Stimulated activated CD4-positive, alpha-beta T cell treated with anti-CD3 and anti-CD28 coated beads, TNF-alpha, amount 100 ng/mL, for 48 hours (primary cell): ENCODE measurements at places on chromosomes 12 and 14.

- no peak for DNase-seq
Observed at GRCh38 chr14:61476754-61477410, 155.5 kb downstream of the PRKCH start.

DNA sequence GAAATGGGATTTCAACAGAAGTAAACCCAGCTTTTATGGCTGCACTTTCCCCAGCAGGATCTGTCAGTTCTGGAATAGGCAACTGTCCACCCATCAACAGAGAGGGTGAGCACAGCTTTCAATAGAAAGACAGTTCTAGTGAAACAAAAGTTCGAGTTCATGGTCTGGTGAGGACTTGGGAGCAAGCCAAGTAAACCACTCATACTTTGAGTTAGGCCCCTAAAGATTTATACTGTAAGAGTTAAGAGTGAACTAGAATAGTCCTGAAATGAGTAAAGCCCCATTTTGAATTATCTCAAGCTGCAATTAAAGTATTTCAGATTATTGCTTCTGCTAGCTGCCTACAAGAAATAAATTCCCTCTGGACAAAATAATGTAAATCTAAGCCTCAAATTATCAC is 82.6 kb downstream of the METTL25 start:
- DNase-seq, result no peak

GRCh38 chr12:96064271-96064670 is 28.9 kb upstream of the LTA4H start:
- DNase-seq, result no peak

- DNase-seq, result no peak
Observed at GRCh38 chr12:77402716-77403115, 337.3 kb upstream of the E2F7 start.

DNA sequence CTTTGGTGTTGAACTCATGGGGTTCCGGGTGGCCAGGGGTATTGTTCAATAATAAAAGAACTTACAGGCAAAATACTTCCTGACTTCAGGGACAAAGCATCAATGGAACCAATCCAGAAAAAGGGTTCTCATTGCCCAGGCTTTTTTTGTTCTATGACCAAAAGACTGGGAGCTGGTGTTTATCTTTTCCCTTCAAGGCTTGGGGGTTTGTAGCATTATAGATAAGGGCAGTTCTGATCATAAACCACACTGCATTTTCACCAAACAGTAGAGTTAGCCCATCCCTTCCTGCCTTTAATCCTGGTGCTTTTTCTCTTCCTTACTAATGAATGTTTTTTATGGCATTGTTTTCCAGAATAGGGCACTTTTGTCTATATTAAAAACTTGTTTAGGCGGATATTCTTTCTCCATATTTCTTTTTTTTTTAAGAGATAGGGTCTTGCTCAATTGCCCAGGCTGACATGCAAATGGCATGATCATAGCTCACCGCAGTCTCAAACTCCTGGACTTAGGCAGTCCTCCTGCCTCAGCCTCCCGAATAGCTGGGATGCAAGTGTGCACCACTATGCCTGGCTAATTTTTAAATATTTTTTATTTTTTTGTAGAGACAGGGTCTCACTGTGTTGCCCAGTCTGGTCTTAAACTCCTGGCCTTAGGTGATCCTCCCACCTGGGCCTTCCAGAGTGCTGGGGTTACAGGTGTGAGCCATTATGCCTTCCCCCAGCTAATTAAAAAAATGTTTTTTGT is 9.7 kb downstream of the FUT8 start:
- DNase-seq, result no peak

DNA sequence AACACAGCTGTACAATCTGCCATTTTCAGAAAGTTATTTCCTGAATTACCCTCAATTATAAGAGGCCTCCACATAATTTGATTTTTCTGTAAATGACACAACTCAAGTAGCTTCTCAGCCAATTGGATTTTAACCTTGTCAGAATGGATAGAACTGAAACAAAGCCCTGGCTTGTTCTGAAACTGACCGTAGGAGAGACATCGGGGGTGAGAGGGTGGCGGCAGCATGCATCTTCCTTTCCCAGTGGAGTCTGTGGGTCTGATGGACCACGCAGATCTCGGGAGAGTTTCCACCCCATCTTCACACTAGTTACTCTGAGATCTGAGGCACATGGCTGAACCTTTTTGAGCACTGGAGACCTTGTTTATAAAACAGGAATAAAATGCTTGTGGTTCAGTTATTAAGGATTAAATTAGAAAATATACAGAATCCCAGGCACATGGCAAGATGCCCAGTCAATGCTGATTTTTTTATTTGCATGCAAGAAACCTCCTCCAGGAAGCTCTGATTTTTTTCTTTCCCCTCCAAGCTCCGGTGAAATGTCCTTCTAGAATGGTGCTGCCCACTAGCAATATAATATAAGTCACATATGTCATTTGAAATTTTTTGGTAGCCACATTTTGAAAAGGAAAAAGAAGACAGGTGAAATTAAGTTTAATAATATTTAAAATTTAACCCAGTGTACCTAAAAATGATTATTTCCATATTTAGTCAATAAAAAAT is 153.9 kb downstream of the CHST11 start:
- DNase-seq, result no peak

GRCh38 chr14:36316131-36316530 is 4.3 kb downstream of the MBIP start:
- no peak for DNase-seq

DNA sequence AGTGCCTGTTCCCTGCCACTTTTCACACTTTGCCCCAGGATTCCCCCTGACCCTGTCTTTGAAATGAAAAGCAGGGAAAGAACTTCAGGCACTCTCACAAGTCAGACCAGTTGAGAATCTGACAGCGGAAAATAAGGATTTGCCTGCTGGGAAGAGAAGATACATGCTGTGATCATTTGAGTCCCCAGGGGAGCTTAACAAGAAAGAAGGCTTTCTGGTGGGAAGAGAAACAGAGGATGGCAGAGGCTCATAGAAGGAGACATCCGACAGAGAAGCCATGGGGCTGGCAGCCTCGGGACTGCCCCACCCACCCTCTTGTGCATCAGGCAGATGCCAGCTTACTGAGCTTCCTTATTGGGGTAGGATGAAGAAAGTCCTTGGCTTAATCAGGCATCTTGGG is 11.9 kb downstream of the TTC9 start:
- DNase-seq, result no peak

GRCh38 chr12:47800582-47800981 is 19.1 kb downstream of the HDAC7 start:
- no peak for DNase-seq

- no peak for DNase-seq
Observed at GRCh38 chr14:20699931-20700330, 11.4 kb downstream of the ANG start.

- no peak for DNase-seq
Observed at GRCh38 chr12:57368349-57369095, 62.3 kb downstream of the R3HDM2 start.

DNA sequence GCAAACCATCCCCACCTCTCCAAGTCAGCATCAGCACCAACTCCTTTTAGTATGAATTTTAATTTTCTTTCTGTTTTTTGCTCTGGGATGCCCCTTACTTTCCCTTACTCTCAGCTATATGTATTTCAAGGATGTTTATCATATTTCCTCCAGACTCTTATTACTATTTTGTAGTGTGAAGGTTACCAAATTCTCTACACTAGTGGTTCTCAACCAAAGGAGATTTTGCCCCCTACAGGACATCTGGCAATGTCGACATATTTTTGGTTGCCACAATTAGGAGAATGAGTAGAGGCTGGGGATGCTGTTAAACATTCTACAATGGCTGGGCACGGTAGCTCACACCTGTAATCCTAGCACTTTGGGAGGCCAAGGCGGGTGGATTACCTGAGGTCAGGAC is 29.1 kb upstream of the SOS2 start:
- no peak for DNase-seq

DNA sequence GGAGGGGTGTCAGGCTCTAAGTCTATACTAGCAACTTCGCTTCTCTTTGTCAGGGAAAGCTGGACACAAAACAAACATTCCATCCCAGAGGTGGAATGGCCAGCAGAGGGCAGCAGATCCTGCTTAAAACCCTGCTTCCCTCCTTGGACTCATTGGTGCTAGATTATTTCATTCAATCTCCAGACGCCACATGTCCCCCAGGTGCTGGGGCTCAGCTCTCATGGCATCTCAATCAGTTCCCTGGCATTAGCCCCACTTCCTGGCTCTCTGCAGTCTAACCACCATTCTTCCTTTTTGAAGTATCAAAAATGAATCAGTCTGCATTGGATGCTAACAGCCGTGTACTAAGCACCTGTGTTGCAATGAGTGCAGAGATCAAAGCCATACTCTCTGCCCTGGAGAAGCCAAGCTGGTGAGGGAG is 8.1 kb upstream of the PPP1R1A start:
- DNase-seq, result peak; percentile 39

DNA sequence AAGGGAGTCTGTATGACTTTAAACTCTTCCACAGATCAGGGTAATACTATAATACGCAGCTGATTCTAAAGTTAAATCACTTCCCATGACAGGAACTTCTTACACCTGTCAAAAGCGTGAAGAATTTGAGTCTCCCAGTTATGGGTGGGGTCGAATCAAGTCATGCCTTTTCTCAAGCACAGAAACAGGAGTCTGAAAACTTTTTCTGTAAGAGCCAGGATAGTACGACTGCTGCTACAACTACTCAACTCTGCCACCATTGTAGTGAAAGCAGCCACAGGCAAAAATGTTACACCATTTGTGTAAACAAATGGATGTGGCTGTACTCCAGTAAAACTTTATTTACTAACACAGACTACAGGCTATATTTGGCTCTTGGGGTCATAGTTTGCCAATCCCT is 90.3 kb downstream of the DUSP6 start:
- DNase-seq, result no peak

GRCh38 chr14:100278702-100279101 is 27.5 kb downstream of the SLC25A29 start:
- DNase-seq, result no peak

- DNase-seq, result no peak
Observed at GRCh38 chr12:29414368-29414767, 33.4 kb upstream of the ERGIC2 start.

DNA sequence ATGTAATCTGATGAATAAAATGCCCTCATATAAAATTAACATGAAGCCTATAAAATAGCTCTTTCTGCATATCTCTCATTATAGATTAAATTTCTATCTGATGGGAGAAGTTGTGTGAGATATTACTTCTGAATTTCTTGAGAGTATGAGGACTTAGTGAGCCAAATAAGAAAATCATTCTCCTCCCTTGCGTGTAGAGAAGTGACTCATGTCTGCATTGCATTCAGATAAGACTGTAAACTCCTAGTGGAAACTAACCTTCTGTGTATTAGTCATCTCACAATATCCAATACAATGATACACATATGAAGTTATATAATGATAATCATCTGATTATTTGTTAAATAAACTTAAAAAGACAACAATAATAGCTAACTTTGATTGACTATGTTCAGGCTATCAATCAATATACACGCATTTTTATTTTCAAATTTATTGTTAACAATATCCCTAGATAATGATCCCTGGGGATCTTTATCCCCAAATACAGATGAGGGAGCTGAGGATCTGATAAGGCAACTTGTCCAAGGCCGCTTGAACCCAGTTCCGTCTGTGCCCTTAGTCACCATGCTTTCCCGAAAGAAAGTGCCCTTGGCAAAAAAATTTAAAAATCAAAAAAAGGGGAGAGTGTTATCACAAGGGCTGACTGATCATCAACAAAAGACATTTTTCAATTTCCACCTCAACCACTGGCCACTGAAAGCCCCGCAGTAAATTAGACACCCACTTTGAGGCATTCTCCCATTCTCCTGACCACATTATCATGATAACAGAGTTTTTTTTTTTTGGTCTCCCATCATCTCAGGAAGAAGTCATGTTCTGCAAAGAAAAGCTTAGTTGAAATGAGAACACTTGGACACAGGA is 189.2 kb upstream of the RASSF8 start:
- DNase-seq, result no peak

GRCh38 chr12:27462151-27462694 is 15.7 kb downstream of the SMCO2 start:
- DNase-seq, result no peak

DNA sequence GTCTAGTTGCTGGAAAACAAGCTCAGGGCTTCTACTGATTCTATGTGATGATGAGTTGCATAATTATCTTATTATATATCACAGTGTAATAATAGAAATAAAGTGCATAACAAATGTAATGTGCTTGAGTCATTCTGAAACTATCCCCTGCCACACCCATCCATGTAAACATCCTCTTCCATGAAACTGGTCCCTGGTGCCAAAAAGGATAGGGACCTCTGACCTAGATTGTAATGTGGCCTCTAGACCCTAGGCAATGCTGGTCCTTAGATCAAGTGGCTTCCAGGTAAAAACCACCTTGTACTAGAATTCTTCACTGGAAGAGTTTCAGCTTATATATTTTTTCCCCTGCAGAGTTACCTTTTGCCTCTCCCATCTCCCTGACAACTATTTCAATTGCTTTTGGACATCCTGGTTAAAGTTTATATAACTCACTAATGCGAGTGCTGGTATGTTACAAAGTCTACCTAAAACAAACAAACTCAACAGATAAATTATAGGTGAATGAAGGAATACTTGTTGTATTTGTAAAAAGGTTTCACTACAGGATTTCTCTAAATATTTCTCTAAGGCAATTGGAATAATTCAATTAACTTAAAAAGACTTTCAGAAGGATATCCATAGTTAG is 462.5 kb downstream of the NAV3 start:
- no peak for DNase-seq

DNA sequence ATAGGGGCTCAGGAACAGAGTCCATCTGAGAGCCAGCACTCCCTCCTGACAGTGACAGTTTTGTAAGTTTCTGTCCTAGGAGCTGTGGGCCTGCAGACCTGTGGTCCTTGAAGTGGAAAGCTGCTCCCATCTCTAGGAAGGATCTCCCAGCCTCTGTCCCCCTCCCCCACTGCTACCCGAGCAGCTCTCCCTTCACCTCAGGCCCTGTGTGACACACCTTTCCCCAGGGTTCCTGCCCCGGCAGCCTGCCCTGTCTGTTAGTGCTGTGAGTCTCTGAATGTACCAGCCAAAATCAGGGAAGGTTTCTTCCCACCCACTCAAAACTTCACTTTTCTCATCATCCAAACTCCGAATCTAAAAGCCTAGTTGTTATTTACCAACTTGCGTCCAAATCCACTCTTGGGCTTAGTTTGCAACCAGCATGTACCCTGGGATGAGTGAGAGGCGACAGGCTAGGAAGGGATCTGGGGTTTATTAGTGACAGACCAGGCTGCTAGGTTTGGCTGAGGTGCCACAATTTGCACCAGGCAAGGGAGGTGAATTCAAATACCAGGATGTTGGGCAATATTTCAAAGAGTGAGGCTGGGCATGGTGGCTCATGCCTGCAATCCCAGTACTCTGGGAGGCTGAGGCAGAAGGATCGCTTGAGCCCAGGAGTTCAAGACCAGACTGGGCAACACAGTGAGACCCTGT is 39.9 kb downstream of the NINJ2 start:
- DNase-seq, result no peak

- no peak for DNase-seq
Observed at GRCh38 chr14:60174352-60175254, 9.4 kb upstream of the DHRS7 start.
